Type B pancreatic cell (in vitro differentiated cells): ENCODE measurements at places on chromosomes 5 and 9.
A peak's percentile ranks its signal among the peaks of the same experiment; 100 is the strongest.

DNA sequence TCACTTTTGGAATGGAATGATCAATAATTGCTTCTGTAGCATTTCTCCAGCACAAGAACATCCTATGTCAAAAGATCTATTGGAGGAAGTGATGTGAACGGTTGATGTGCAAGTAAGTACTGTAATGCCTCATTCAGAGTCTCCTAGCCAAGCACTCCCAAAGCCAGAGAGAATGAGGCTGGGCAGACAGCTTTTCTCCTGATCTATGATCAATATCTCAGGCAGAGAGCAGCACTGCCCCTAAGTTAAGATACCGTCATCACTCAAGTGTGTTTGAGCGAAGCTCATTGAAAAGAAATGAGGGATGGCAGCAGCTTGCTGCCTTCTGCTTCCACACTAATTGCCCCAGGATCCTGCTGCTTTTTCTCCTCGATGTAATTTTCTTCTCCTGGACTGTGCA, 324.1 kb upstream of the GRAMD2B start:
- DNase-seq, result no peak

DNA sequence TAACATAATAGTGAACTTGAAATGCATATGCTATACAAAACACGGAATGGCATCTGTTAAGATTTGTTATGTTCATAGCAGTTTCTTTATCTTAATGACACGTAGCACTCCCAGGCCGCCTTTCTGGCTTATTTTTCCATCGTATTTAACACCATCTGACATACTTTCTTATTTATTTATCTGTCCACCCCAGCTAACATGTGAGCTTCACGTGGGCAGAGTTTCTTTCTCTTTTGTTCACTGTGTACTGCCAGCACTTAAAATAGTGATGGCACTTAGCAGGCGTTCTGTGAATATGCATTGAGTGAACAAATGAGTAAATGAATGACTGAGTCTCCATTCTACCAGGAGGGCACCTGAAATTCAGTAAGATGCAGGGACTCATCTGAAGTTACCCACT, 29.4 kb upstream of the SYNPO start:
- no peak for DNase-seq

- DNase-seq, result no peak
Measured at GRCh38 chr5:9519537-9519936, 26.3 kb downstream of the SEMA5A start.

DNA sequence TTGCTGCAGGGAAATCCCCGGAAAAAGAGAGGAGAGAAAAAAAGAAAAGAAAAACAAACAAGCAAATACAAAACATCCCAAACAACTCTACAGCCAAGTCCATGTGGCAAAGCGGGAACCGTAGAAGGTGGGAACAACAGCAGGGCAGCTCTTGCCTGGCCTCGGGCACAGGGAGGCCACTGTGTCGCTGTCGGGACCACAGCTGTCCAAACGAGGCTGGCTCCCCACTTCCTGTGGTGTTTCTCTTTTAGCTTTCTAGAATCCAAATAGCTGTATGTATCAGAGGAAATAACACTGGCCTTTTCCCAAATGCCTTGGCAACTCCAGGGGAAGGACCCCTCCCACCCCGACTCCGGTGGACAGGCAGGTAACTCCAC, 41.6 kb upstream of the EQTN start:
- no peak for DNase-seq

- DNase-seq, result no peak
Measured at GRCh38 chr9:69798744-69799143, 21.9 kb upstream of the CFAP95 start.

GRCh38 chr5:73143716-73144115, 23.3 kb downstream of the TMEM171 start:
- no peak for DNase-seq

- DNase-seq, result no peak
Measured at GRCh38 chr5:140677947-140678346, 4.6 kb upstream of the DND1 start.

- DNase-seq, result no peak
Measured at GRCh38 chr5:65811004-65811403, 89.0 kb downstream of the NLN start.

- DNase-seq, result no peak
Measured at GRCh38 chr5:40041452-40041851, 616.7 kb upstream of the DAB2 start.

- no peak for DNase-seq
Measured at GRCh38 chr5:83015676-83016075, 61.5 kb downstream of the TMEM167A start.

DNA sequence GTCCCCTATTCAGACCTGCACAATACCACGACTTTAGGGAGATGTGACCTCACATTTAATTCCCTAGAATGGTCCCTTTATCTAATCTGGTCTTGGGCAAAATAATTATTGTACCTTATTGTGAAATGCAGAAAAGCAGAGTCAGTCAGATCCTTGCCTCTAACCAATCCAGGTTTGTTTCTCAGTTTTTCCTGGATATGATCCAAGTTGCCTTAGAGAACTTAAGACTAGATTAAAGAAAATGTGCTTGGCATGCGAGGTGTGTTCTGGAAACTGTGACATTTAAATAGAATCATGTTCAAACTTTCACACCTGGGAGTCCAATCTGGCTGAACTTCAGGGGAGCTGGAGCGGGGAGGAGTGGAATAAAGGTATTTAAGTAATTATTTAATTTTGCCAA, 696.2 kb downstream of the DNAH5 start:
- no peak for DNase-seq

GRCh38 chr9:127406799-127407491, 10.0 kb downstream of the SLC2A8 start:
- no peak for DNase-seq

- no peak for DNase-seq
Measured at GRCh38 chr9:132059361-132059760, 20.3 kb downstream of the MED27 start.

GRCh38 chr5:1316588-1317340, 21.9 kb upstream of the TERT start:
- DNase-seq, result peak; percentile 58

DNA sequence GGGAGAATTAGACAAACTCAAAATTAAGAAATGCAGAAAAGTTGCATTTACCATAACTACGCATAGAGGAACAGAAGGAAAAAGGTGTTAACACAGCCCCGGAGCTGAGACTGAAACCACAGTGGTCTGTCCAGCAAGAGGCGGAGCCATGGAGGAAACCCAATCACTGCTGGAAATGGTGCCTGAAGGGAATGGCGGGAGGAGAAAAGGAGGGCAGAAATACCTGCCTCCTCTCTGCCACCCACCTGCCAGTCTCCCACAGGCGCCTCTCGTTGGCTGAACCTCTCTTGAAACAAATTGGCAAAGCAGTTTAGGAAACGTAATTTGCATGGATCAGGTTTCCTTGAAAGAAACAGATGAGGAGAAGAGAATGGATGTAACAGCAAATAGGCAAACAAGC, 9.7 kb upstream of the PRKACG start:
- no peak for DNase-seq
